CD4-positive, alpha-beta T cell treated with Interleukin-6 at 100 ng/mL for 8 hours (primary cell): ENCODE measurements at places on chromosomes 1 and 21.

DNA sequence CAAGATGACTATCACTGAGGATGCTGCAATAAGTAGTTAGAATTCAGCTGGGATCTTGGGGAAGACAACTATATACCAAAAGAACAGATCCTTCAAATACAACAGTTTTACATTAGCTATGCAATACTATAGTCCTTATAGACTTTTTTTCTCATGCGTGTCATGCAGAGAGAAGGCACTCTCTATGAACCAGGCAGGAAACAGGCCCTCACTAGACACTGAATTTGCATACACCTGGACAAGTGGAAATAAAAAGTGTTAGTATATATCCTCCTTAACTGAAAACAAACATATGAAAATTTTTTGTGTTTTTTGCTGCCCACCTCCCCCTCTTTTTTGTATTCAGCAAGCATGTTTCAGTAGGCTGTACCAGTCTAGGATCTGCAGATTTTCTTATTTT is 29.9 kb downstream of the TMCO1 start:
- no peak for DNase-seq

DNA sequence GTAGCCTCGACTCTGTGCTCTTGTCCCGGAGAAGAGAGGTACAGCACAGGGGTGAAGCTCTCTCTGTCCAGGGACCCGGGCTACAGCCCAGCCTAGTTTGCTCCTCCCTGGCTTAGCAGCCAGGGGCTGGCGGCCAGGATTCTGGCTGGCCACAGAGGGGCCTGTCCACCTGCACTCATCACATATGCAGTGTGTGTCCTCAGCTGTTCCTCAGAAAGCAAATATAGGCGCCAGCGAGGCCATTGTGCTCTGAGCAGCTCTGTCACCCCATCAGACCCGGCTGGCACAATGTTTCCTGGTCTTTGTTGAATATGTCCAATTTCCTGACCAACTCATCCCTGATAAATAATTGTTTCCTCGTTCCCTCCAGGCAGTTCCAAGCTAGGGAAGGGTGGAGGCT is 28.5 kb downstream of the KCND3 start:
- no peak for DNase-seq

GRCh38 chr1:15191770-15192169 is 38.2 kb downstream of the TMEM51 start:
- no peak for DNase-seq

DNA sequence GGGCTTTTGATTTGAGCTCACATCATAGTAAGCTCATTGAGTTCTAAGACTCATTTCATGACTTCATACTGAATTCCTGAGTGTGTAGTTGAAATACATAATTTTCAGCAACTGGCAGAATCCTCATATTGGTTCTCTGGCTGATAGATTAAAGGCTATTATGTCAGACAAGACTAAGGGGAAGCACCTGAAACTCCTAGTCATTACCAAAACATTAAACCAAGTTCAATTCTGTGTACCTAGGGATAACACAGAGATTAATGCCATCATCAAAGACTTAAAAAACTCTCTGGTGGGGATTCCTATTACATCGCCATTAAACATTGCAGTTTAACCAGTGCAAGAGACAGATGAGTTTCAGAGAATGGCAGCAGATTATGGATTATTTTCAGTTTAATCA is 339.1 kb downstream of the PTPRC start:
- no peak for DNase-seq

- no peak for DNase-seq
These were observed 167.6 kb downstream of the RHOU start for GRCh38 chr1:228902781-228903433.

DNA sequence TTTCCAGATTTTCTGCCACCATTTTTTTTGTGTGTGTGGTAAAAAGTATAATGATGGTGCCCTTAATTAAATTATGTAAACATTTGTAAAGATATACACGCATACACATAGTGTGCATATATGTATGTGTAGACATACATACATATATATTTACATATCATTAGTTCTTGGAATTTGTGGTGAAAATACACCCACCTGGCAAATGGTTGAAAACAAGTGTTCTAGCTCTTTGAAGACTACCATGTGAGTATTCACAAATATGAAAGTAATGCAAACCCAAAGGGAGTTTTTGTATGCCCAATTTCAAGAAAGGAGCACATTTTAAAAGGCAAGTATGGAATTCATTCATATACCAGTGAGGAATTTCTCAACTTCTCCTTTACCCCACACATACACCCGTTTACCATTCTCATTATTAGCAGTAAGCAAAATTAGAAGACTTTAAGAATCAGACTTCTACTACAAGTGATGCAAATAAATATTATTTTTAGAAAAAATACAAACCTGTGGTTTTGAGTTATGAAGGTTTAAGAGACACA is 8.0 kb downstream of the RABGAP1L start:
- DNase-seq, result no peak

- no peak for DNase-seq
These were observed 206.0 kb downstream of the HIVEP3 start for GRCh38 chr1:41712695-41713094.

DNA sequence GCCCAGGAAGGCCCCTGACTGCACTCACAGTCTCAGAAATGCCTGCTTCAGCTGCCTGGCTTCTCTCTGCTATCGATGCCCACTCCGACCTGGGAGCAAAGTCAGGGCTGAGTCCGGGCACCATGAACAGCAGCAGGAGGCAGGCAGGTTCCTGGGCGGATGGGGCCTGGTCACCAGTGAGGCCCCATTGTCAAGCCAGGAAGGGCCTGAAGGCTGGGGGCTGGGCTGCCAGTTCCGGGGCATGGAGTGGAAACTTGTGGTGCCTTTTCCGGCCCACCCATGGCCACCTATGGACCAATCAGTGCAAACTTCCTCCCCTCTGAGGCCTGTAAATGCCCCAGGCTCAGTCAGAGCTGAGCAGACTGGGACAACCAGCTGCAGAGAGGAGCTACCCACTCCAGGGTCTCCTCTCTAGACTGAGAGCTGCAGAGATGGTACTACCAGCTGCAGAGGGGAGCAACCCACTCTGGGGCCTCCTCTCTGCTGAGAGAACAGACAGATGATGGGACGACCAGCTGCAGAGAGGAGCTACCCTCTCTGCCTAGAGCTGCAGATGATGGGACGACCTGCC is 286.5 kb downstream of the SMYD3 start:
- DNase-seq, result no peak

DNA sequence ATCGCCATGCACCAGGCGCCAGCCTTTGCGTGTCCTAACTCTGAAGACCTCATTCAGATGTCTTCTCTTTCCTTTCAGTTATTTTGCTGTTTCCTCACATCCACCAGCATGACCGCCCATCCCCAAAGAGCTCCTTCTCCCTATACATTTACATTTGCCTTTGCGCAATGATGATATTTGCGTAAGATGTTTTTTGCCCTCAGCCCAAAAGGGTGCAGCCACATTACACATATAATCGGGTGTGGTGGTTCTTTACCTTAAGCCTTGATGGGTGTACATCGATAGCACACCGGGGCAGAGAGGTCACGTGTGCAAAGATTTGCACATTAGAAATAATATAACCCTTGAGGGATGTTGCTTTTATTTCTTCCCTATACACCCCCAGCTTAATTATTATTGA is 192.8 kb downstream of the HUNK start:
- no peak for DNase-seq

- DNase-seq, result no peak
These were observed 10.6 kb downstream of the PARP1 start for GRCh38 chr1:226397011-226397926.

DNA sequence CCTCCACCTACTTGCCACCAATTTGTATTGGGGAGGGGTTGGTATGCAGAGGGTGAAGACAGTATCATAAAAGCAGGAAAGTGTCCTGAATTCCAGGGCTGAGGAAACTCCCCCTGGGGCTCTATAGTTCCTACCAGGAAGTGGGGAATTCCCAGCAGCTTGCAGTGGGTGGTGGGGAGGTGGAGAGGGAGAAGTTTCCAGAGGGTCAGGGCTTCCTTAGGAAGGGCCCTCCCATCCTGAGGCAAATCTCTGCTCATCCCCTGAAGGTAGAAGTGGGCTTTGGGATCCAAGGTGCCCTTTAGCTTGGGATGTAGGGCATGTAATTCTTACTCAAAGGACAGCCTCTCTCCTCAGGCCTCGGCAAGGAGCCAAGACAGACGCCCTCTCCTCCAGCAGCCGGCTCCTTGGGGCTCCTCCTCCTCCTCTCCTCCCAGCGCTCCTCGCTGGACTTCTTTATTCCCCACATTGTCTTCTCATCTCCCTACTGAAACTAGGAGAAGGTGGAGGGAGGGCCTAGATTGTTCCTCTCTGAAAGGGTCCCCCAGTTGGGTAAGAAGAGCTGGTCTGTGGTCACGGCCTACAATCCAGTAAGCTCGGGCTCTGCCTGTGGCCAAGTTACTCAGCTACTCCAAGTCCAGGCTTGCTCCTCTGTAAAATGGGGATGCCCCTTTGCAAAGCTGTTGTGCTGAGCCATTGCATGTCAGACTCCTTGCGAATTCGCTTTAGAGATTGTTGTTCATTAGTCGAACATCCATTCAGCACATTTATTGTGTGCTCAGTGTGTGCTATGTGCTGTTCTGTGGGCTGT is 17.9 kb upstream of the CSF1 start:
- no peak for DNase-seq
